ENCODE measurements at places on chromosomes 11 and 22.

GRCh38 chr22:27692243-27692642 lies 109.3 kb downstream of the MN1 start:
- no peak for DNase-seq

GRCh38 chr11:118180300-118180703 lies 3.9 kb upstream of the SCN2B start:
- DNase-seq = no peak

DNA sequence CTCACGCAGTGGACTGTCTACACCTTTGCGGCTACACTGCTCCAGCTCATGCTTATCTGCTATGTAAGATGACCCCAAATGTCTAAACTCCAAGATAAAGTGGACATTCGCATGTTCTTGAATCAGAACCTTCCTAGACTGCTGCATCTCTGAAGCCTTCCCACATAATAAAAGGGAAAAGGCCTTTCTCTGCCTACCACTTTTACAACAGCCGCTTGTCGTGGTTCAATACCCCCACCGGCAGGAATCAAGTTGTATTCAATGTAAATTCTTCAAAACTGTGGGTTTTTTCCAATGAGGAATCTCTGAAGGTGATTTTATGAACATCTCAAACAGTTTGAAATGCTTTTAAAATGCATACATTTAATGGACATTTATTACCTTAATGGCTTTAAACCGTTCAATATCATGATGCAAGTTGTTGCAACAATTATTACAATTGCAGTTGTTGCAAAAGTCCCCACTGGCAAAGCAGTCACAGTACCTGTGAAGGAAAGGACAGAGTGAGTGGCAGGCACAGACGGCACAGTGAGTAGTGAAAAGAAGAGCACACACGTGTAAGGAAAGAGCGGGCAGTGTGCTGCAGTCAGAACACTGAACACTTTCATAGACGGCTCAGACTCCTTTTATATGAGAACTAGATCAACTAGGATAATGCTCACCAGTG lies 31.2 kb downstream of the GAL start:
- no peak for DNase-seq

DNA sequence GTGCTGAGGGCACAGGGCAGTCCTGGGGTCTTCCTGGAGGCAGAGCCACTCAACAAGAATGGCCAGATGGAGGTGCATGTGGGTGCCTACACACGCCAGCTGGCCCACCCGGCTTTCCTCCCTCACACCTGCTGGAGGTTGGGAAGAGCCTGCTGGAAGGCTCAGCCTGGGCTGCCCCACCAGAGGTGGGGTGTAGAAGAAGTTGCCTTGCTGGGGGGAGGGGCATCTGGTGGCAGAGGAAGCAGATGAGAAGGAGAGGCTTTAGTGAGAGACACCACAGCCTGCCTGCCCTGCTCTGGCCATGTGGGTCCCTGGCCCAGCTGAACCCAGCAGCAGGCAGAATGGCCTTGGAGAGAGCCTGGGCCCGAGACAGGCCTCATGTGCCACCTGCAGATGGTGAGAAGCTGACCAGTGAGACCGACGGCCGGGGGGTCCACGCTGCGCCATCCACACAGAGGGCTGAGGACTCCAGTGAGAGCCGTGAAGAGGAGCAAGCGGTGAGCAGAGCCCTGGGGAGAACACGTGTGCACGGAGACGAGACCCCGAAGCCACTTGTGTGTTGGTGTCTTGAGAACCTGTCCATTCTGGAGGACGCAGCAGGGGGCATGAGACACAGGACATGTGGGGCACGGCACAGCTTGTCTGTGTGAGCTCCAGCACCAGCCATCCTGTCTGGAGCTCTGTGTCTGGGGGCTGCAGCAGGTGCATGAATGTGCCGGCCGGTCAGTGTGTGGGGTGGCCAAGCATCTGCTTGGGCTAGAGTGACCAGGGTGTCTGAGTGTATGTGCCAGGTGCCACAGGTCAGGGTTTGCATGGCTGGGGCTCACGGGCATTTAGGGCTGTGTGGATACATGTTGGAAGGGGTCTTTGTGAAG lies 2.7 kb downstream of the B4GALNT4 start:
- no peak for DNase-seq

GRCh38 chr11:129210831-129211181 lies 18.7 kb upstream of the ARHGAP32 start:
- no peak for DNase-seq

GRCh38 chr11:75338516-75339208 lies 12.8 kb downstream of the ARRB1 start:
- DNase-seq = no peak

DNA sequence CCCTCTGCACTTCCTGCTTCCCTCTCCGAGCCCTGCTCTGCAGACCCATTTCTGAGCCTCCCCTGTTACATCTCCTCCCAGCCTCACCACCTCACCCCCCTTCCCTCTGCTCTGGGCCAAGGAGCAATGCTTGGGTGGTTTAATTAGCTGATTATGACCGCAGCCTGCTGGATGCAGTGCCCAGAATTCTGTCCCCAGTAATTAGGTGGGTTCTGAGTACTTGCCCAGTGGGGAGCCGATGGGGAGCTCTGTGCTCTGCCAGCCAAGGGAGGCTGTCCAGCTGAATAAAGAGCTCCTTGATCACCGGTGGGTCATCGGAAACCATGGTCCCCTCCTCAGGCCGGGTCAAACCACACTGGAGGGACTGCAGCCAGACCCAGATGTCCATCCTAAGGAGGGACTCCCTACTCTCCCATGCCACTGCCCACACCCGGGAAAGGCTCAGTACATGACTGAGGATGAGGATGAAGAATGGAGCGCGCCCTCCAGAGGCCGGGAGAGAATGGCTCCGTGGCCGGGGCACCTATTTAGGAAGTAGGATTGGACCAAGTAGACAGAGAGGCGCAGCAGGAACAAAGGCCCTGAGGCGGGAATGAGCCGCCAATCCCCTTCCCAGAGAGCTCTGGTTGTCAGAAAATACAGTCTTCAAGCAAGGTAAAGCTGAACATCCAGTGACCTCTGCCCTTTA lies 9.1 kb downstream of the ARRB1 start:
- DNase-seq = no peak

GRCh38 chr22:49026494-49027367 lies 800.9 kb downstream of the BRD1 start:
- DNase-seq = no peak

DNA sequence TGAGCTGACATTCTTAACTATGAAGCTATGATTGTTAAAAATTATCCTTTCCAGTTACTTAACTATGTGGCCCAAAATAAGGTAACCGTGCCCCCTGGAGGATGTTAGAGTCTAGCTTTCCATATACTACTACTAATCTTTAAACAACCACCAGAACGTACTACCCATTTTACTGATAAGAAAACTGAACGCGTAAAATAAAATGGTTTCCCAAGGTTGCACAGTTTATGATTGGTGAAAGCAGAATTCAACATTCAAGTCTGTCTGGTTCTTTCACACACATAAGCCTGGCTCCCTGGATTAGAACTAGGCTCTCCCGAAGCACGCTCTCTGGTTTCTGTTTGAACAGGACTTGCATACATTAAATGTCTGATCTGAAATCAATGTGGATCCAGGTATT lies 437.8 kb upstream of the CCDC90B start:
- DNase-seq = no peak

GRCh38 chr22:26264162-26264561 lies 94.9 kb downstream of the SEZ6L start:
- no peak for DNase-seq

- no peak for DNase-seq
Measured at GRCh38 chr11:59206635-59207034, 6.1 kb downstream of the MPEG1 start.

DNA sequence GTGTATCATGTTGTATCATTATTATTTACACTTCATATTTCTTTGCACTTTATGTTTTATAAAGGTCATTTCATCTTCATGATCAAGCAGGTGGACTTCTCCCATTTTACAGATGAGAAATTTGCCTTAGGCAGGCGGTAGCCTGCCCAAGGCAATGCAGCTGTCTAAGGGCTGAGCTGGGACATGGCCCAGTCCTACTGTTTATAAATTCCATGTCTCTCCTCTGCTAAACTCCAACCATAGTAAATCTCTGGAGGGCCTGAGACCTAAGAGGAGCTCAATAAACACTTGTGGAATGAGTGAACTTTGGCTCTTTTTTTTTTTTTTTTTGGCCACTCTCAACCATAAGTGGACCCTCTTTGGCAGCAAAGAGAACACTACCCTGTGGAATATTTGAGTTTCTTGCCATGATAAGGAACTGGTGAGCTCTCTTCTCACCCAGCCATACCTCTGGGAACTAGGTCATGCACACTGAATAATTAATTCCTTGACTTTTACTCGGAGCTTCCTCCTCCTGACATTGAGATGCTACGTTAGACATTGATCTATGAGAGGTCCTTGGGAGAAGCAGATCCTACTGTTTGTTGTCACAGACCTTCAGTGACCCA lies 29.9 kb downstream of the MICAL2 start:
- no peak for DNase-seq

DNA sequence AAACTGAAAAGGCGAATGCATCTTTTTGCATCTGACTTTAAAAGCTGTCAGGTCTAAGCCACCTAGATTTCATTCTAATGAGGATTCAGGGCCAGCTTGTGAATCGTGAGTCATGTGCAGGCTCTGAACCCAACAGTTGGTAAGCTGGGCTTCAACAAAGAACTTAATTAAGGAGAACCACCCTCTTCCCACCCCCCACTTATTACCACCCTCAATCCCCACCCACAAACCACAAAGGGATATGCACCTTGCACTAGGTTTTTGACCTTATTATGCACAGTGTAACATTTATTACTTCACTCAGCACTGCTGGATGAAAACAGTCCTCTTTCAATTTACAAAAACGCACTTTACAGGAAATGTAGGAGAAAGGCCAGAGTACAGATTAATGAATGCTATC lies 94.1 kb upstream of the LIN7C start:
- DNase-seq = no peak

DNA sequence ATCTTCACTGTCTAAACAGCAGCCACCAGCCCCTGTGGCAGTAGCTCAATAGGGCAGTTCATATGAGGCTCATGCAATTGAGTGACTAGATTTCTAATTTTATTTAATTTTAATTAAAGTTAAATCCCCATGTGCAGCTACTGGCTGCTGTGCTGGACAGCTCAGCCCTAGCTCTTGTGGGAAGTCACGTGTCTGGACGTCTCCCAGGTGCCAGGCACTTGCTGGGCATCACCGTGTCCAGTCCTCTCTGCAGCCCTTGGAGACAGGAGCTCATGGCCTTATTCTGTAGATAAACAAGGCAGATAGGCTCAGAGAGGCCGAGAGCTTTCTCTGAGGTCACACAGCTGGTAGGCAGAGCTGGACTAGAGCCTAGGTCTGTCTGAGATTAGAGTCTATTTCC lies 95.0 kb downstream of the ARHGAP8 start:
- DNase-seq = no peak

DNA sequence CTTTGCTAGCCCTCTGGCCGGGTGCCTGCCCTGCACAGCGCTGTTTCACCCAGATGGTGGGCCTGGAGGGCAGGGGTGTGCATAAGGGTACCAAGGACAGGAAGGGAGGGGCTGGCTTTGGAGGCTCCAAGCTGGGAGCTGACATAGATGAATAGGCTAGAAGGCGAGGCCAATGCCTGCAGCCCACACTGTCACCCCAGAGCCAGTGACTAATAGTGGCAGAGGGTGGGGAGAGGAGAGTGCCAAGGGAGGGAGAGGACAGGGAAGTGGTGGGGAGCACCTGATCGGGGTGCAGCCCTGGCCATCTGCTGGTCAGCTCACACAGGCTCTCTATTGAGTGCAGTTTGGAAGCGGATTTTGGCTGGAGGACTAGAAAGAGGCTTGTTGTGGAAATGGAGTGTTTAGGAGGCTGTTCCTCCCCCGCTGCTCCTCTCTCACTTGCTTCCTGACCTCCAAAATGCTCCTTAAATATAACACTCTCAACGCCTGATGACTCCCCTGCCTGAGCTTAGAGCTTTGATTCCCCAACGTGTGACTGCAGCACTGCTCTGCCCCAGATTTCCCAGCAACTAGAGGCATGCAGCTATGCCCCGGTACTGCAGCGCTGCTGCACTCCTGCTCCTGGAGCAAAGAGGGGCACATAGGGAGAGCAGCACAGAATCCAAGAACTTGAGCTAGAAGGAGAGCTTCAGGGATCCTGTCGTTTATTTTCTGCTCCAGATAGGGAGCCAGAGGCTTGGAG lies 89.2 kb downstream of the GRAMD1B start:
- DNase-seq = no peak

GRCh38 chr11:77968337-77968736 lies 26.1 kb downstream of the INTS4 start:
- DNase-seq = no peak

DNA sequence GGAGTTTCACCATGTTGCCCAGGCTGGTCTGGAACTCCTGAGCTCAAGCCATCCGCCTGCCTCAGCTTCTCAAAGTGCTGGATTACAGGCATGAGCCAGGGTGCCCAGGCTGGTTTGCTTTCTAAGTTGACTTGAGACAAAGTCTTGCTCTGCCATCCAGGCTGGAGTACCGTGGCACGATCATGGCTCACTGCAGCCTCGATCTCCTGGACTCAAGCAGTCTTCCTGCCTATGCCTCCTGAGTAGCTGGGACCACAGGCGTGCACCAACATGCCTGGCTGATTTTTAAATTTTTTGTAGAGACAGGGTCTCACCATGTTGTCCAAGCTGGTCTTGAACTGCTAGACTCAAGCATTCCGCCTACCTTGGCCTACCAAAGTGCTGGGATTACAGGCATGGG lies 31.0 kb downstream of the SNU13 start:
- DNase-seq = no peak

DNA sequence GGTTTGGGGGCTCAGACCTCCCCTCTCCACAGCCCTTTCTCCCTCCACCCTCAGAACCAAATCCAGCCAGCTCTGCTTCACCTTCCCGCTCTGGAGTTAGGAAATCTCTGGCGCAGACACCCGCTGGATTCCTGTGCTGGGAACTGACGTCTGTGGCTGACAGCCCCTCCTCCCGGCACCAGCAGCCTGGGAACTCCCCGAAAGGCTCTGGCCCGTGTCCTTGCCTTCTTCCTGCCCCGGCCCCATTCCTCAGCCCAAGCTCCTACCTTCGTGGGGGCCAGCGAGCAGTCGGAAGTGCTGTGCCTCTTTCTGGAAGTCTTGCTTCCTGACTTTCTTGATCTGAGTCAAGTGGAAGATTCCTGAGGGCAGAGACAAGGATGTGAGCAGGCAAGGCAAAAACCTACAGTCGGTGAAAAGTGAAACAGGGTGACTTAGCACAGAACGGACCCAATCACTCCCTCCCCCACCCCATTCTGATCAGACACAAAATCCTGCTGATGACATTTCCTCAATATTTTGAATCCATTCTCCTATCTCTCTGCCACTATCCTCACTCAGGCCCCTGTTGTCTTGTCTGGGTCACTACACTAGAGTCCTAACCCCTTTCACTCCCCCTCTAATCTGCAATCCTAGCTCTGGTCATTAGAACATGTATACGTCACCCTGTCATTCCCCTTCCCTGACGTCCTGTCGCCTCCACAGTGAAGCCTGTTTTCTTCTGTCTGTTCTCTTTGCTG lies 34.1 kb downstream of the CHRDL2 start:
- DNase-seq = no peak

All from activated CD4-positive, CD25-positive, alpha-beta regulatory T cell (primary cell).